Vagina (tissue), 2 donors: ENCODE measurements at places on chromosomes 3 and 15.

DNA sequence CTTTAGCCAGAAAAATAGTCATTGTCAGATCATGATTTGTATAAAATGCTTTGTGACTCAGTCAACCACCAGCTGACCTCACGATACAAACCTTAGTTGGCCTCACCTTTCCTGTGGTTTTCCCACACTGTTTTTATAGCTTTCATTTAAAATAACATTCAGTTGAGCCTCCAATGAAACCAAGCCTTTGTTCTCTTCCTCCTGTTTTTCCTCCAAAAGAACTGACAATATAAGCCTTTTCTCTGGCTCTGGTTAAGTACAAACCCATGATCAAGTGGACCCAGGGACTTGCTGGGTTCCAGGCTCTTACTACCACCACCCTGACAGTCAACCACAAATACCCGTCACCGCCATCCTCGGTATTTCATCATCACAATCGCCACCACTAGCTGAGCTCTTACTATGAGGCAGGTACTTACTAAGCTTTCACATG is 81.7 kb downstream of the TAMM41 start:
- DNase-seq: no peak

DNA sequence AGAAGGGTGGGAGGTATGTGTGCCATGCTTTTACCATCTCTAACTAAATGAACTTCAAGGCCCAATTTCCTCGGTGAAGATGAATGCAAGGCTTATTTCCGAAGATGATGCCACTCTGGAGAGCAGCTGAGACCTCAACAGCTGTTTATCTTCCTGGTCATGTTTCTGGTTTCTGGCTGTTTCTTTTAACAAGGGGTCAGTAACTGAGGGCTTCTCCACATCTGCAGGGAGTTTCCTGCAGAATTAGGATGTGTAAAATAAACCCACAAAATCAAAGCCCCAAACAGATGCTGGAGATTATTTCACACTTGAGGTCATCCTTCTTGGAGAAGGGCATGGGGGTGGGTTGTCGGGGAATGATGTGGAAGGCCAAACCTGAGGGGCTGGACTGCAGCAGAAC is 220.3 kb downstream of the THSD4 start:
- DNase-seq: no peak

DNA sequence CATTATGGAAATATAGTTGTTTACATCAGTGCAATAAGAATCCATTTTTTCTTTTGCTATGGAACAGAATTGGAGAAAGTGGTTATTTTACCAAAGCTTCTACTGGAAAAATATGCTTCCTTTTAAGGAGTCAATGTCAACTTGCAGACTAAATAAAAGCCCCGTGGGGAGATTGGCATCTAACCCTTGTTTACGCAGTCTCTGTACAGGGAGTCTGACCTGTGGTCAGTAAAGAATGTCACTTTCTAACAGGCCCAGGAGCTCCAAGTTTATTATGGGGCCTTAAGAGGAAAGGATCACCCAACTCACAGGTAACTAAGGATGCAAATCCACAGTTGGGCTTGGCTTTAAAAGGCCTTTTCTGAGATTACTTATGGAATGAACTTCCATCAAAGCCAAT is 1751.2 kb downstream of the SI start:
- DNase-seq: no peak

GRCh38 chr3:59558906-59559720 is 509.3 kb upstream of the CFAP20DC start:
- DNase-seq: no peak

DNA sequence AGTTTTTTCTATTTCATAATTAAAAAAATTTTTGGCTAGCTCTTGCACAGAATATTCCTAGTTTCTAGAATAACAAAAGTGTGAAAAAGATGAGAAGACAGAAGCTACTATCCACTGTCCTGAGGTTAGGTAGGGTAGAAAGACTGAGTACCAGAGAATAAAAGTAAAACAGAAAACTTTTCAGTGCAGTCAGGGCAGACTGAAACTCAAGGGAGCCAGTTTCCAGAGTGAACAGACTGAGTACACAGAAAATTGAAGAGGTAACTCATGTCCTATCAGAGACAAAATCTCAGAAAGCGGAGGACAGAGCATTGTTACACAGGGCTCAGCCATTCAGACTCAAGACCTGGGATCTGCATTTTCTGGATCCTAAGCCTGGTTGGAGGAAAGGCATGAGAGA is 8.8 kb upstream of the FBXO40 start:
- no peak for DNase-seq

DNA sequence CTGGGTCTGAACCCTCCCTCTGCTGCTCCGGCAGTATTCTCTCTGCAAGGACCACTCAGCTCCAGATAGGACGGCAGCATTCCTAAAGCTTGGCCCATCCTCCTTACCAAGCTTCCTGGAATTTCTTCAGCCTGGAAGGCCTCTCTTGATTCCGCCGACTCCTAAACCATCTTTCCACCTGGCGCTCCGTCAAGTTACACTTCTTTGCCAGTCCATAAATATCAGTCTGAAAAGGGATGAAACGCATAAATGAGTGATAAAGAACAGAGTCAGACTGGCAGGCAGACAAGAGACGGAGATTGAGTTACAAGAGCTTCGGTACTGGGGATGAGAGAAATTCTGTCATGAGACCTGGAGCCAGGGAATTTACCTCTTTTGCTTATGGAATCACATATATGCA is 44.3 kb downstream of the CERS3 start:
- no peak for DNase-seq
